ENCODE measurements at places on chromosomes 7 and 10. TPM values are rescaled to one million over a fixed set of nuclear protein-coding genes. Genes with fewer than 3 reads are reported as not detected.

CALML5 gene
- not detected for total RNA-seq

ECHDC3 gene
- total RNA-seq = 4.5 TPM

HHEX gene
- 4.6 TPM for total RNA-seq

TMEM273 gene
- total RNA-seq = 0.37 TPM

IFIT1B gene
- total RNA-seq = 0.06 TPM

MICU1 gene
- 50.1 TPM for total RNA-seq

NME8 gene
- total RNA-seq = not detected

POMZP3 gene
- total RNA-seq = 5.3 TPM

TMEM139 gene
- not detected for total RNA-seq

AS3MT gene
- 8.2 TPM for total RNA-seq

TRIL gene
- total RNA-seq = 0.12 TPM

AQP1 gene
- total RNA-seq = 127 TPM

CH25H gene
- 0.40 TPM for total RNA-seq
